Spinal cord (tissue), 10 donors: ENCODE measurements at places on chromosomes 13 and 19. TPM values are rescaled to one million over a fixed set of nuclear protein-coding genes. Genes with fewer than 3 reads are reported as not detected.

GRCh38 chr13:30576528-30576927 lies 41.2 kb upstream of the USPL1 start:
- no peak for DNase-seq
- H3K4me1 ChIP-seq, result peaks cover 3% of the 10 kb centered on the region
- H3K27ac ChIP-seq, result no peak overlapping the region
- H3K27me3 ChIP-seq, result no peaks in the 10 kb centered on the region
- no peak overlapping the region for H3K4me3 ChIP-seq
- H3K36me3 ChIP-seq, result no peaks in the 10 kb centered on the region

GRCh38 chr19:41226053-41226873 lies 7.2 kb downstream of the AXL start:
- peaks cover 18% of the 10 kb centered on the region for H3K36me3 ChIP-seq
- H3K27ac ChIP-seq, result peak overlapping the region; percentile 65
- DNase-seq, result peak; percentile 25
- H3K4me1 ChIP-seq, result peaks cover 21% of the 10 kb centered on the region
- H3K4me3 ChIP-seq, result peak overlapping the region; percentile 21
- no peaks in the 10 kb centered on the region for H3K27me3 ChIP-seq

Gene PDX1
- not detected for total RNA-seq

DNA sequence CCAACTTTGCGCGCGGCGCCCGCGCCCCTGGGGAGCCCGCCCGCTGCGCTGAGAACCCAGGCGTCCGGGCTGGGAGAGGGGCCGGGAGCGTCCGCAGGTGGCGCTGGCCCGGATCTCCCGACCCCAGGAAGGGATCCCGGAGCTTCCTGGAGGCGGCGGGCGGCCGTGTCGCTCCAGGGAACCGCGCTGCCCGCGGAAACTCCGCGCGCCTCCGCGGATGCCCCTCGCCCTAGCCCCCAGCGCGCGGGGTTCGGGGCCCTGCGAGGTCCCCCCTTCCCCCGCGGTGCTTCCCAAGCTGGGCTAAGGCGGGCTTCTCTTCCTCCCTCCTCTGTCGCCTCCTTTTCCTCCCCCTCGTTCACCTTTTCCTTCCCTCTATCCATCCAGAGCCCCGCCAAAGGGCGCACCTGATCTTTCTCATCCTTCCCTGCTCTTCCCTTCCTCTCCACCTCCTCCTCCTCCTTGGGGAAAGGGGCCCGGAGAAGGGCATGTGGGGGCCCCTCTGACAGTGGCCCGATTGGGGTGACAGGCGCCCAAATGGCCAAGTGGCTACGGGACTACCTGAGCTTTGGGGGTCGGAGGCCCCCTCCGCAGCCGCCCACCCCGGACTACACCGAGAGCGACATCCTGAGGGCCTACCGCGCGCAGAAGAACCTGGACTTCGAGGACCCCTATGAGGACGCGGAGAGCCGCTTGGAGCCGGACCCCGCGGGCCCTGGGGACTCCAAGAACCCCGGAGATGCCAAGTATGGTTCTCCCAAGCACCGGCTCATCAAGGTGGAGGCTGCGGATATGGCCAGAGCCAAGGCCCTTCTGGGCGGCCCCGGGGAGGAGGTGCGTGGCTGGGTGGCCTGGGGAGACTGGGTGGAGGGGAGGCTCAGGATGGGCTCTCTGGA lies 710 bp downstream of the SHD start:
- H3K27me3 ChIP-seq, result peaks cover 9% of the 10 kb centered on the region
- H3K36me3 ChIP-seq, result peaks cover 9% of the 10 kb centered on the region
- DNase-seq, result no peak
- no peak overlapping the region for H3K27ac ChIP-seq
- peaks cover 30% of the 10 kb centered on the region for H3K4me1 ChIP-seq
- peak overlapping the region; percentile 42 for H3K4me3 ChIP-seq

Gene TSHZ3
- total RNA-seq, result 17.5 TPM

DNA sequence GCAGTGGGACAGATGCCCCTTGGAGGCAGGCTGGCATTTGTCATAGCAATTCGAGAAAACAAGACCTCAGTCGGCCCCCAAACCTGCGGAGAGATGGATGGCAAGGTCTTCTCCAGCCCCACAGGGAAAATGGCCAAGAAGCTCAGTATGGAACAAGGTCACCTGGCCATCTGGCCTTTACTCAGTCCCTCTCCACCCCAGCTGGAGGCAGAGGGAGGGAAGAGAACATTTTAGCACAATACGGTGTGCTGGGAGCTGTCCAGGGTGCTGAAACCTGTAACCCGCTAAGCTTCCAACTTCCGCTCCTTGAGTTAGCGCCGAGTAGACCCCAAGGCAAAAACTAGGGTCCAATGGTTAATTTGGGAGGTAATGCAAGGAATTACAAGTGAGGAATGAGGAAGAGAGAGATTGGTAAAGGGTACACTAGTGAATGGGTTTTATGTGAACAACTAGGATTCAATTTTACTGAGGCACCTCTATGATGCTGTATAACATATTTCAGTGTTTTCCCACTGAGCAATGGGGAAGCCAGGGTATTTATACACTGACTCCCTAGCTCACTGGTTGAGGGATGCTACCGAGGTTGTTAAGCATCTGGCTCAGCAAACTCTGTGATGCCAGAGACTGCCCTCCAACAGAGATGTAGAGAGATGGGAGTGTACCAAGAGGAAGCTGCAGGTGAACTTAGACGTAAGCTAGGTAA lies 64.3 kb downstream of the CACNA1A start:
- DNase-seq, result no peak
- no peak overlapping the region for H3K4me3 ChIP-seq
- H3K36me3 ChIP-seq, result no peaks in the 10 kb centered on the region
- no peak overlapping the region for H3K27ac ChIP-seq
- H3K27me3 ChIP-seq, result no peaks in the 10 kb centered on the region

Gene PRODH2
- 0.10 TPM for total RNA-seq

- H3K4me3 ChIP-seq, result no peak overlapping the region
- H3K27ac ChIP-seq, result no peak overlapping the region
- no peaks in the 10 kb centered on the region for H3K27me3 ChIP-seq
- DNase-seq, result no peak
- H3K36me3 ChIP-seq, result no peaks in the 10 kb centered on the region
Measured at GRCh38 chr13:84744203-84744602, 861.9 kb upstream of the SLITRK1 start.

DNA sequence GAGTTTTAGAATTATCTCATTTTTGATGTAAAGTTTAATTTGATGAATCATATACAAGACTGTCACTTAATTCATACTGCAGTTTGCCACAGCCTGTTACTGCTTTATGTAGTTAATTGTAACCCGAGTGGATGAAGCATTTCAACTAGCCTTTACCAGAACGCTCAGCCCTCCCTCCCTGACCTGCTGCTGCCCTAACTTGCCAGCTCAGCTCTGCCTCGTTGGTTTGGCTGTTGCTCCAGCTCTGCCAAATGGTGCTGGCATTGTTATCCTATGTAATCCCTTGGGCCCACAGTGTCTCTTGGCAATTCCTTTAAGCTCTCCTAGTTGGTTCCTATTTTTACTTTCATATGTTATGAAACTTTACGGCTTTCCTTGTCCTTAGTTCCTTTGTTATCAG lies 113.3 kb downstream of the LMO7 start:
- DNase-seq, result no peak
- no peaks in the 10 kb centered on the region for H3K36me3 ChIP-seq
- H3K4me1 ChIP-seq, result no peaks in the 10 kb centered on the region
- no peaks in the 10 kb centered on the region for H3K27me3 ChIP-seq
- no peak overlapping the region for H3K4me3 ChIP-seq
- no peak overlapping the region for H3K27ac ChIP-seq

Gene NUP58
- total RNA-seq, result 52.3 TPM

Gene ASF1B
- 11.5 TPM for total RNA-seq

Gene GALP
- not detected for total RNA-seq

GRCh38 chr19:45677351-45678230 lies 9.6 kb downstream of the GIPR start:
- H3K27ac ChIP-seq, result no peak overlapping the region
- H3K4me1 ChIP-seq, result peaks cover 29% of the 10 kb centered on the region

DNA sequence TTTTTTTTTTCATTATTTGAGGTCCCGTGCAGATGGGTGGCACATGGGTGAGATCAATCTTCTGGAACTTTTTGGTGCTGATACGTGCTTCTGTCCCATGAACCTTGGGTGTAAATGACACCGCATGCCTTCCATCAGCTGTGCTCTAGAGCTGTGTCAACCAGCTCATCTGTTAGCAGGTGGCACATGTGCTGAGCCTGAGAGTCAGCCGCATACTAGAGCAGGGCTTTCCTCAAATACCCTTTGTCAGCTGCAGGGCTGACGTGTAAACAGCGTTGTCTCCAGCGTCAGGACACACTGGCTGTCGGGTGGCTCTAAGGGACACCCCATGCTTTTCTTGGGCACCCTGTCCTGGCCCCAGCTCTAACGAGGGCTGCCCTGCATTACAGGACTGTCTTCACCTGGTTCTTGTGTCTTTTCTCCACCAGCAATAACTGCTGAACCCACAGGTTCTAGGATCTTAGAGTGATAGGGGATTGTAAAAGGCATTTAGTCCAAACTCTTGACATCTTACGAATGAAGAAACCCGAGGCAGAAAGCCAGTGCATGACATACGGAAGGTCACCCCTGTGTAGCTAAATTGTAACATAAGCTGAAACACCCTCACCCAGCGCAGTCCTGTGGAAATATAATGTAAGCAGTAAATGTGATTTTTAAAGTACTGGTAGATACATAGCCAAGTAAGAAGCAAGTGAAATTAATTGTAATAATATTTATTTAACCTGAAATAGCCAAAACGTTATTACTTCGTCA lies 119.5 kb downstream of the LRCH1 start:
- no peak for DNase-seq
- H3K4me3 ChIP-seq, result no peak overlapping the region
- no peaks in the 10 kb centered on the region for H3K27me3 ChIP-seq
- H3K4me1 ChIP-seq, result peaks cover 6% of the 10 kb centered on the region
- peaks cover 3% of the 10 kb centered on the region for H3K36me3 ChIP-seq

GRCh38 chr19:384799-385169 lies 24.2 kb downstream of the C2CD4C start:
- H3K27me3 ChIP-seq, result peaks cover 2% of the 10 kb centered on the region
- peaks cover 10% of the 10 kb centered on the region for H3K4me1 ChIP-seq
- H3K4me3 ChIP-seq, result no peak overlapping the region
- no peaks in the 10 kb centered on the region for H3K36me3 ChIP-seq
- DNase-seq, result no peak

GRCh38 chr19:38538793-38539528 lies 78.8 kb downstream of the MAP4K1 start:
- no peaks in the 10 kb centered on the region for H3K27me3 ChIP-seq
- no peak overlapping the region for H3K4me3 ChIP-seq
- peaks cover 7% of the 10 kb centered on the region for H3K36me3 ChIP-seq
- DNase-seq, result no peak
- peaks cover 12% of the 10 kb centered on the region for H3K4me1 ChIP-seq

- DNase-seq, result peak; percentile 96
- H3K4me1 ChIP-seq, result peaks cover 20% of the 10 kb centered on the region
- H3K27ac ChIP-seq, result peak within 1 kb of the TSS; percentile 89
- H3K4me3 ChIP-seq, result peak within 1 kb of the TSS; percentile 93
Measured at GRCh38 chr19:57708641-57709361, at the start of gene ZNF154. Gene ZNF154 (minus strand): TSS chr19:57709204. CDS start chr19:57708971, 233 bp downstream.

DNA sequence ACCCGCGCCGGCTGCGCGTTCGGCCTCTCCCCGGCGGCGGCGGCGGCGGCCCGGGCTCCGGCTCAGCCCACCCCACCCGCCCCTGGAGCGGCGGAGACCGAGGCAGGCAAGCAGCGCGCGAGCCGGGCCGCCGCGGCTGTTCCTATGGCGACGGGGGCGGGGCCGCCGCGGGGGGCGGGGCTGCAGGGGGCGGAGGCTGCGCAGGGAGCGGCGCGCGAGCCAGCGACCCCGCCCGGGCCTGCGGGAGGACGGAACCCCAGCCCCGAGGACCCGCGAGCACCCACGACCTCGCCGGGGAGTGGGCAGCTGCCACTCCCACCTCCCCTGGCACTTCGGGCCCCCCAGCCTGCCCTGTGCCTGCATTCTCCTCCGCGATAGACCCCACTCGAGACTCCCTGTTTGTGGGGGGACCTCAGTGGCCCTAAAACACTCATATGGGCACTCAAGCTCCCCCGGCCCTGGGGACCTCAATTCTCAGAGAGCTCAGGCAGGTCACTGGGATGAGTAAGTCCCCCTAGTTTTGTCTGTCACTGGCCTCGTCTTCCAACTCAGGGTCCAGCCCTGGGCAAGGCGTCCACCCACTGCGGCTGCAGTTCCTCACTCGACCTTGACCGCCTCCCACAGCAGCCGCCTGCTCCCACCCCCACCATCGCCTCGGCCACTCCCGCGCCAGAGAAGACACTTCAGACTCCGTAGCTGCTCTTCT lies at the start of gene CTXN1:
Gene CTXN1 (minus strand): TSS at position 115 of the 706 bp plus-strand sequence. CDS start 597 bp downstream, outside the sequence.
- peaks cover 80% of the 10 kb centered on the region for H3K36me3 ChIP-seq
- H3K27ac ChIP-seq, result peak within 1 kb of the TSS; percentile 29
- peaks cover 74% of the 10 kb centered on the region for H3K4me1 ChIP-seq
- no peaks in the 10 kb centered on the region for H3K27me3 ChIP-seq

GRCh38 chr19:23957660-23958281 lies 43.1 kb downstream of the ZNF726 start:
- no peak for DNase-seq
- no peak overlapping the region for H3K27ac ChIP-seq
- H3K4me1 ChIP-seq, result no peaks in the 10 kb centered on the region
- no peak overlapping the region for H3K4me3 ChIP-seq

DNA sequence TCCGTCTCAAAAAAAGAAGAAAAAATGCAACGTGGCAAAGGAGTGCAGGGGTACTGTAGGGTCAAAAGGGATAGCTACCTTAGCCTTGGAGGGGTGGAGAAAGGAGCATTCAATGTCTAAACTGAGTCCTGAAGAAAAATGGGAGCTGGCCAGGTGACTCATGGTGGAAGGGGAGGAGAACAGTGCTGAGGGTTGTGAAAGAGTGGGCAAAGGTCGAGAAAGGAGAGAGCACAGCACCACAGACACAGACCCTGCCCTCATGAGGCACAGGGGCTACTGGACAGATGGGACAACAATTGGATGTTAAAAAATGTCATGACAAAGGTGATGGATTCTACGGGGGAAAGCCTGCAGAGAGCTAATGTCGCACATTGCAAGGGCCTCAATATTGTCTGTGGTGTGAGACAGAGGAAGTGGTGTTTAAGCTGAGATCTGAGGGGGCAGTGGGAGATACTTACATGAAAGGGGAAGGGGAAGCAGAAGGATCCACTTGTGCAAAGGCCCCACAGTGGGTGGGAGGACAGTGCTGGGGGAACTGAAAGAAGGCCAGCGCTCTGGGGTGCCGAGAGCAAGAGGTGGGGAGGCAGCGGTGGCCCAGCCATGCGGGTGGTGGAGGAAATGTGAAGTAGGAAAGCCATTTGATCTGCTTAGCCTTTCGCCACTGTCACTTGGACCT lies 42.9 kb upstream of the URAD start:
- peaks cover 6% of the 10 kb centered on the region for H3K36me3 ChIP-seq
- DNase-seq, result no peak
- no peaks in the 10 kb centered on the region for H3K27me3 ChIP-seq
- H3K27ac ChIP-seq, result no peak overlapping the region

Gene RXFP2
- not detected for total RNA-seq

Gene DCT
- total RNA-seq, result 1.3 TPM

DNA sequence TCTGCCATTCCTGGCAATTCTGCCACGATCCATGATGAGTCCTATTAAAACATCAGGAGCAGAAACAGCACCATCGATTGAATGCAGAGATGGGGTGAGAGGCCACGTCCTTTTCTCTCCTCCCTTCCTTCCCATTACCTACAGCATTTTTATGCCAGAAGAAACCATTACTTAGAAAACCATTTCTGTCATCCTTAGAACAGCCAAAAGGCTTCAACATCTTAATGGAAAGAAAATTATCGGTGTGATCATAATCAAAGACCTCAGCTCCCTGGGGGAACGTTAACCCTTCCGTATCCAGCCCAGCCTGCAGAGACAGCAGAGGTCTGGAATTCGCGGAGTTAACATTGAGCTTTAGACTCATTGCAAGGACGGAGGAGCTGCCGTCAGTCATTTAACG lies 56.0 kb upstream of the SIAH3 start:
- peaks cover 8% of the 10 kb centered on the region for H3K4me1 ChIP-seq
- H3K4me3 ChIP-seq, result no peak overlapping the region
- no peak overlapping the region for H3K27ac ChIP-seq
- H3K27me3 ChIP-seq, result no peaks in the 10 kb centered on the region
- no peaks in the 10 kb centered on the region for H3K36me3 ChIP-seq

Gene ATXN8OS
- total RNA-seq, result 0.88 TPM
